B cell (primary cell): ENCODE measurements at places on chromosomes 11 and 22. TPM values are rescaled to one million over a fixed set of nuclear protein-coding genes. Genes with fewer than 3 reads are reported as not detected.
A peak's percentile ranks its signal among the peaks of the same experiment; 100 is the strongest.

GRCh38 chr11:121029813-121030445, 6.0 kb downstream of the TBCEL start:
- DNase-seq: no peak
- H3K4me3 ChIP-seq: no peak overlapping the region
- H3K4me1 ChIP-seq: peaks cover 5% of the 10 kb centered on the region
- H3K27ac ChIP-seq: no peak overlapping the region

The KRTAP5-2 gene
- total RNA-seq: not detected in 2 replicates

The SERPIND1 gene
- not detected in 2 replicates for total RNA-seq

DNA sequence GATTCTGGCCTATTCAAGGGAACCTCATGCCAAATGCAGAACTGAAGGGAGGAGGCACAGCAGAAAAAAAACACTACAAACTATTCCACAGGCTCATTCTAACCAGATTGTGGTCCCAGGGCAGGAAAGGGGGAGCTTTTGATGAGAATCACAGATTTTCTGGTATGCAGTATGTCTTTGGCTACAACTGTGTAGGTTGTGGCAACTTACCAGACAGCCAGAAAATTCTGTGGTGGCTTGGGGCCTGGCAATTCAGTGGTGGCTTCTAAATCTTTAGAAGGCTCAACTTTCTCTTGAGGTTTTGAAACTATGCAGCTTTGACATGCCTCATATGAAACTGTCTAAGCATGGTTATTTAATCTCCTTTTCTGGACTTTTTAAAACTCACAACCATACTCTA, 850.8 kb upstream of the CCDC90B start:
- no peak for DNase-seq
- H3K4me1 ChIP-seq: no peaks in the 10 kb centered on the region
- no peak overlapping the region for H3K4me3 ChIP-seq
- H3K27me3 ChIP-seq: no peaks in the 10 kb centered on the region
- no peak overlapping the region for H3K27ac ChIP-seq

GRCh38 chr11:12224537-12224893, 114.1 kb downstream of the MICAL2 start:
- no peaks in the 10 kb centered on the region for H3K27me3 ChIP-seq
- H3K4me3 ChIP-seq: no peak overlapping the region
- DNase-seq: peak; percentile 30
- peaks cover 3% of the 10 kb centered on the region for H3K4me1 ChIP-seq
- no peak overlapping the region for H3K27ac ChIP-seq

The SLC17A6 gene
- total RNA-seq: not detected in 2 replicates

- H3K4me3 ChIP-seq: no peak overlapping the region
- no peak overlapping the region for H3K27ac ChIP-seq
- no peaks in the 10 kb centered on the region for H3K36me3 ChIP-seq
- no peaks in the 10 kb centered on the region for H3K27me3 ChIP-seq
- peaks cover 7% of the 10 kb centered on the region for H3K4me1 ChIP-seq
- DNase-seq: no peak
Observed at GRCh38 chr22:50576070-50576469, 2.2 kb downstream of the CPT1B start.

DNA sequence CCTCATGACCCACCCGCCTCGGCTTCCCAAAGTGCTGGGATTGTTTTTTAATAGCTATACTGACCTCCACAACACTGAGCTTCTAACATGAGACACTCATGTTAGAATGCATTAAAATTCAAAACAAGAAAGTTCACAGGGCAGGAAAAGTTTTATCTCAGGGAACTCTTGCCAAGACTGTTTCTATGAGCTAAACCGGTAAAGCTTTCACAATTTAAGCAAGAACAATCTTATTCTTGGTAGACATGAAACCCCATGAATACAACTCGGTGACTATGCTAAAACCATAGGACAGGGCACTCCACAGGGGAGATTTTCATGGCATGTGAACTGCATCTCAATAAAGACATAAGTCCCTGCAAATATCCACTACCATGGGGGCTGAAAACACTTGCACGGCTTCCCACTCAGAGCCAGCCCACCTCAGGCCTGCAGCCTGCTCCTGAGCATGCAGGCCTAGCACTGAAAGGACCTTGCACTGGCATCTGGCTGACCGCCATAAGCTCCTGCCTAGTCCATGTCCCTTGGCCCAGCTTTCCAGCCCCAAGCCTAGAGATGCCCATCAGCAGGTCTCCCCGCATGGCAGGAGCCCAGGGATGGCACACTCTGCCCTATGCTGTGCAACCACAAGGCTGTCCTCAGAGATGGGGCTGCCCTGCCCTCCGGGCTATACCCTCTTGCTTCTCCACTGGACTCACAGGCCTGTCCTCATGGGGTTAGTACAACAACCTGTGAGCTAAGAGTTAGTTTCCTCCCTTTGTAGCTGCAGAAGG, 58.4 kb downstream of the DGCR2 start:
- no peaks in the 10 kb centered on the region for H3K27me3 ChIP-seq
- no peak overlapping the region for H3K27ac ChIP-seq
- peaks cover 8% of the 10 kb centered on the region for H3K36me3 ChIP-seq

The OR51I1 gene
- total RNA-seq: not detected in 2 replicates

The APOL1 gene
- total RNA-seq: 11.2 and 12.2 TPM in 2 replicates

The SCGB1D2 gene
- not detected in 2 replicates for total RNA-seq

DNA sequence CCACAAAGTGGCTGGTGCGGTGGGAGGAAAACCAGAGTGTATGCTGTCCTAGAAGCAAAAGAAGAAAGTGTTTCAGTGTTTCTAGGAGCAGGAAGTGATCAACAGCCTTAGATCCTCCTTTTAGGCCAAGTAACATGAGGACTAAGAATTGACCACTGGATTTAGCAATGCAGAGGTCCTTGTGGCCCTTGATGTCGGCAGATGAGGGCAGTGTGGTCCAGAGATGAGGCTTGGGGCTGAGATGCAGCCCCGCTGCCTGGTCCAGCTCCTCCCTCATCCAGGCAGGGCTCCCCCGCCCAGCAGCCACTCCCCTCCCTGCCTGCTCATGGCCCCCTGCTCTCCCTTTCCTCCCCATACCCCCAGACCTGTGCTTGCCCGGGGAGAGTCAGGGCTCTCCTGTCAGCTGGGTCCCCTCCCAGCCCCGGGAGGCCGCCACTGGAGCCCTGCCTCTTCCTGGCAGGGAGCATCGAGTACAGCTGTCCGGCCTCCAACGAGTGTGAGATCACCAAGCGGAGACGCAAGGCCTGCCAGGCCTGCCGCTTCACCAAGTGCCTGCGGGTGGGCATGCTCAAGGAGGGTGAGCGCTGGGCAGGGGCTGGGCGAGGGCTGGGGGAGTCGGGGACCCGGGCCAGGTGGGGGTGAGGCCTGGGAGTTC, 3.7 kb downstream of the TRMT112 start:
- no peaks in the 10 kb centered on the region for H3K27me3 ChIP-seq
- no peak overlapping the region for H3K4me3 ChIP-seq
- no peaks in the 10 kb centered on the region for H3K4me1 ChIP-seq
- H3K36me3 ChIP-seq: peaks cover 32% of the 10 kb centered on the region

The ZNF202 gene
- 25.1 and 32.3 TPM in 2 replicates for total RNA-seq

The OR8G5 gene
- not detected in 2 replicates for total RNA-seq

GRCh38 chr22:22745225-22746060, 101.0 kb downstream of the GGTLC2 start:
- no peaks in the 10 kb centered on the region for H3K27me3 ChIP-seq
- H3K36me3 ChIP-seq: no peaks in the 10 kb centered on the region
- H3K4me3 ChIP-seq: no peak overlapping the region

DNA sequence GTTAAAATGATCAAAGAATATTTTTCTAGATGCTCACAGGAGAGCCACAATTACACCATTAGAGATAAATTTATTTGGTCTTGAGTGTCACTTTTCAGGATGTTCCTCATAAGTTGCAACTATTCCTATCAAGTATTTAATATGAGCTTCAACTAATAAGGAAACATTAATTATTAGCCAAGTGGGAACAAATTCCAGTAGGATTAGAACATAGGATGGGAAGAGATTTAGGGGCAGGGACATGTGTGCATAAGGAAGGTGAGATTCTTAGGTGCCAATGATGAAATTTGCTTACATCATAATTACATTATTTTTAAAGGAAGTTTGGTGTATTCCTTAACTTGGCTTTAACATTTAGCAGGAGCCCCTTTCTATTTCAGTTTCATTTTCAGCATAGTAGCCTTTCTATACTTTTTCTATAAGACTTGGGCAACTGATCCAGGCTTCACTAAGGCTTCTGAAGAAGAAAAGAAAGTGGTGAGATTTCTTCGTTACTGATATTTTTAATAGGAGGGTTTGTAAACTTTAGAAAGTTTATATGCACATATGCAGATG, 38.8 kb downstream of the CSRP3 start:
- no peak overlapping the region for H3K27ac ChIP-seq
- H3K27me3 ChIP-seq: no peaks in the 10 kb centered on the region
- no peaks in the 10 kb centered on the region for H3K4me1 ChIP-seq
- no peak for DNase-seq

DNA sequence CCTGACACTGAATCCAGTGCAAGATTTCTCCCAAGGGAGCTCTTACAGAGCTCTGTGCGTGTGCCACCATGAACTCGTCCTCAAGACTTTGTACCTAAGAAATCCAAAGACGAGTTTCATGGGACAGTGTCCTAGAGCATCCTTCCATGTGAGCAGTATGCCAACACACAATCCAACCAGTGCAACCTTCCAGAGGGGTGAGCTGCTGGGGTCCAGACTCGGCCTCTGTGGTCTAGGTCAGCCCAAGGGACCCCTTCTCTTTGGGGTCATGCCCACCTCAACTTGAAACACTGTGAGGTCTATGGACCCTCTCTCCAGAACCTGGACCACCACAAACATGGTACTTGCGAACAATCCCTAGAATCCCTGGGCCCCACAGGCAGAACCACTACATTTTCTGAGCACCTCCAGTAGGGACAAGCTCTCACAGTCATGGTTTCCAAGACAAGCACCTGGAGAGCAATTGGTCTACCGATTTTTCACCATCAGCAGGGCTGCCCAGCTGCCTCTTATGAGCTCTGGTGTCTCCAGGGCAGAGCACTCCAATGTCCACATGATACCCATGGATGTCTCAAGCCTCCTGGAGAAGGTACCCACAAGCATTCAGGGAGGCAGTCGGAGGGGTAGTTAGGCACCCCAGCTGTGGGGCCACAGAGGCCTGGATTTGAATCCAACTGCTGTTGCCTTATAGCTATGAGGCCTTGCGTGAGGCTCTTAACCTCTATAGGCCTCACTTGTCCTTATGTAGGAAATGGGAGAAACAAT, 7.7 kb downstream of the CHST1 start:
- DNase-seq: no peak
- H3K27me3 ChIP-seq: peaks cover 19% of the 10 kb centered on the region
- no peaks in the 10 kb centered on the region for H3K36me3 ChIP-seq

- no peak overlapping the region for H3K27ac ChIP-seq
- no peak for DNase-seq
- H3K4me1 ChIP-seq: no peaks in the 10 kb centered on the region
- H3K27me3 ChIP-seq: no peaks in the 10 kb centered on the region
Observed at GRCh38 chr22:47356511-47357011, 594.1 kb downstream of the TBC1D22A start.

- no peak for DNase-seq
- no peak overlapping the region for H3K27ac ChIP-seq
- no peaks in the 10 kb centered on the region for H3K27me3 ChIP-seq
- H3K4me1 ChIP-seq: no peaks in the 10 kb centered on the region
- H3K36me3 ChIP-seq: no peaks in the 10 kb centered on the region
Observed at GRCh38 chr11:109845437-109845836, 247.8 kb upstream of the ZC3H12C start.

- DNase-seq: no peak
- no peak overlapping the region for H3K4me3 ChIP-seq
- no peaks in the 10 kb centered on the region for H3K4me1 ChIP-seq
- no peak overlapping the region for H3K27ac ChIP-seq
Observed at GRCh38 chr22:43448048-43448447, 36.2 kb downstream of the MPPED1 start.

GRCh38 chr11:62266558-62266957, 3.4 kb upstream of the SCGB2A2 start:
- no peaks in the 10 kb centered on the region for H3K4me1 ChIP-seq
- no peak overlapping the region for H3K27ac ChIP-seq
- H3K4me3 ChIP-seq: no peak overlapping the region
- no peaks in the 10 kb centered on the region for H3K36me3 ChIP-seq
- no peak for DNase-seq
- H3K27me3 ChIP-seq: no peaks in the 10 kb centered on the region

The DLG2 gene
- 5.4 and 5.8 TPM in 2 replicates for total RNA-seq

DNA sequence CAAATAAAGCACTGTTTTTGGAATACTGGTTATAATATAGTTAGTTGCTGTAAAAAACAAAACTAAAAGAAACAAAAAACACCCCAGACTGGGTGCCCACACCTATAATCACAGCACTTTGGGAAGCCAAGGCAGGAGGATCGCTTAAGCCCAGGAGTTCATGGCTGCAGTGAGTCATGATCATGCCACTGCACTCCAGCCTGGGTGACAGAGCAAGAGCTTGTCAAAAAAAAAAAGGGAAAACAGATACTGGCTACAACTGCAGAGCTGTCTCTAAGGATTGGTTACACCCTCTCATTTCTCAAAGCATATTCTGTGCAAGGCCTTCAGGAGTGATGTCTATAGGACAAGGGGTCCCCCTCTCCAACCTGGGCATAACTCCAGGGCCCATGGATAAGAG, 14.6 kb upstream of the STK33 start:
- no peaks in the 10 kb centered on the region for H3K36me3 ChIP-seq
- H3K4me1 ChIP-seq: no peaks in the 10 kb centered on the region
- H3K27me3 ChIP-seq: peaks cover 9% of the 10 kb centered on the region
- no peak overlapping the region for H3K27ac ChIP-seq

DNA sequence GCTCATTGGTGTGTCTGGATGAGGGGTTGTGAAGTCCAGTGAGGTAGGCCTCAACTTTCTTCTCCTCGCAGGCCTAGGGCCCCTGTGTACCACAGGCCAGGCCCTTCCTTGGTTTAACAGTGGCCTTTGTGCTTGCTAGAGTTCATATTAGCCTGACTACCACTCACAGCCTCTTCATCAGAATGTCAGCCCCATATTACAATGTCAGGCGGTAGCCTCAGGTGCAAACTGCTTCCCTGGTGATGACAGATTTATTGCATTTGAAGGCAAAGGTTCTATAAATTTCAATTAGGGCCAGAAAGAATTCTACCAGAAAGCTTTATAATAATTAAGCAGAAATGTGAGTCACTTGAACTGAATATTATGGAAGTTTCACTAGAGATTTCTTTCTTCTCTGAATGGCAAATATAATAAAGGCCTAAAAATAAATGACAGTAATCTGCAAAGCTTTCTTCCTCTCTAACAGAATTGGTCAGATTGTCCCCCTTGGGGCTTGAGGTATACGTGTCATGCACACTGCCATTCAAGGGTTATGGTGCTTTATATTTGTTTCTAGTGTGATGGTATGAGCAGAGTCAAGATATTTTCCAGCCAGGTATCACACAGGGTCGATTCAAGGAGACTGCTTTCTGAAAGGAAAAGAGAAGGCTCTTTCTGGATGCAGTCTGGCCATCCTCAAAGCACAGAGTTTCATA, 210.3 kb downstream of the CWF19L2 start:
- DNase-seq: no peak
- no peaks in the 10 kb centered on the region for H3K36me3 ChIP-seq
- H3K27me3 ChIP-seq: no peaks in the 10 kb centered on the region
- no peaks in the 10 kb centered on the region for H3K4me1 ChIP-seq
- no peak overlapping the region for H3K27ac ChIP-seq

The TMEM134 gene
- 154 and 167 TPM in 2 replicates for total RNA-seq

GRCh38 chr11:120547811-120548681, 36.5 kb downstream of the GRIK4 start:
- peaks cover 40% of the 10 kb centered on the region for H3K4me1 ChIP-seq
- H3K27me3 ChIP-seq: no peaks in the 10 kb centered on the region
- DNase-seq: no peak
- no peaks in the 10 kb centered on the region for H3K36me3 ChIP-seq
- no peak overlapping the region for H3K4me3 ChIP-seq

The ZNRF3 gene
- total RNA-seq: 0.70 and 0.71 TPM in 2 replicates

- no peaks in the 10 kb centered on the region for H3K36me3 ChIP-seq
- no peak for DNase-seq
- no peak overlapping the region for H3K4me3 ChIP-seq
Observed at GRCh38 chr22:44520465-44521094, 22.5 kb upstream of the RTL6 start.

The PKDREJ gene
- total RNA-seq: not detected in 2 replicates
